ENCODE measurements at places on chromosomes 16 and 17.

DNA sequence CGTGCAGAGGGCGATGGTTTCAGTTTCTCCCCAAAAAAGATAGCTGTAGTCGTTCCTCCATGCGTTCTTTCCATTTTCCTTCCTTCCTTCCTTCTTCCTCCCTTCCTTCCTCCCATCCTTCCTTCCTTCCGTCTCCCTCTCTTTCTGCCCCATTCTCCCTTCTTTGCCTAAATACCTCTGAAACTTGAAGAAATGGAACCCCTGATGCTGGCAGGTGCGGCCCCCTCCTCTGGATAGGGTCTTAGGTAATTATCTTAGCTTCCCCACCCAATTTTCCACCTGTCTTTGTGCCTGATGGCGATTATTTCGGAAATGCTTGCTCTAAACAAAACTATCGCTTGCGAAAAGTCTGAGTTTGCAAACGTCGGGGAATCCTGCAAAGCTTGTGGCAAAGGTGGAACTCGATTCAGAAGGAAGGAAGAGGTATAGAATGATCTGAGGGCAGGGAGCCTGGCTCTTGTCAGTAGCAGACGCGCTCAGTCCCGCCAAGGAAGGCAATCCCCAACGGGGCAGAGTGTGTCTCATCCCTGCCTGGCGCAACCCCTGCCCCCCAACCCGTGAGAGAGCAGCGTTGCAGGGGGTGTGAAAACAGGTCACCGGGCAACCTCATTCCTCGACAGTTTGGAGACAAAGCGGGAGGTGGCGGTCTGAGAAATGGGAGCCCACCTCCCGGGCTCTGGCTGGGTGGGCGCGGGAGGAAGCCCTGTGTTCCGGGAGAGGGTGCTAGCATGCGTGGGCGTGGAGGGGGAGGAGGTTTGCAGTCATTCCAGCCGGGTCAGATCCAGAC lies 2.9 kb upstream of the CBX8 start:
- peaks cover 69% of the 10 kb centered on the region for H3K27me3 ChIP-seq
- DNase-seq = no peak
- H3K4me3 ChIP-seq = no peak overlapping the region
- H3K36me3 ChIP-seq = peaks cover 5% of the 10 kb centered on the region
- H3K4me1 ChIP-seq = peaks cover 5% of the 10 kb centered on the region

DNA sequence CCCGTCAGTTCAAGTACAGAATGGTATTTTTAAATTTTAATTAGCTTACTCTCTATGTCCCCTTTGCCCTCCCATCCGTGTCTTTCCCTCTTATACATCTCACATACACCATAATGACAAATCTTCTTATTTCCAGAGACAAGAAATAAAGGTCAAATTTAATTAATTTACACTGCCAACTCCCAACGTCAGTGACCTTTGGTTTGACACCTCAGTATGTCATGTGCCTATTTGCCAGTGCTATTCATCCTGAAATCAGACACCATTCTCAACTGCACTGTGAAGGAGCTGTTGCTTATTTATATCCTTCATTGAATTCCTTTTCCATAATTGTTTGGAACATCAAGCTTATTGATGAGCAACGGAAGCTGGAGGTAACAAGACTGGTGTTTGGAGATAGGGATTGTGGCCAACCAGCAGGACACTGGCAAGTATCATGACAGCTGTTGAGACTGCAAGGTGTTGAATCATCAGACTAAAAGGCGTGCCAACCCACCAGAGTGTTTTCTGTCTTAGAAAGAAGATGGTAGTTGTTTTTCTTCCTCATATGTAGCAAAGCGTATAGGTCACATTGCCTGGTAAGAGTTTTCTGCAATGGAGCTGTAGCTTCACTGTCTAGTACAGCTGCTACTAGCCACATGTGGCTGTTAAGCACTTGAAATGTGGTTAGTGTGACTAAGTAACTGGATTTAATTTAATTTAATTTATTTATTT lies 12.5 kb downstream of the CALCOCO2 start:
- no peak overlapping the region for H3K4me3 ChIP-seq
- H3K27ac ChIP-seq = no peak overlapping the region
- H3K27me3 ChIP-seq = no peaks in the 10 kb centered on the region

DNA sequence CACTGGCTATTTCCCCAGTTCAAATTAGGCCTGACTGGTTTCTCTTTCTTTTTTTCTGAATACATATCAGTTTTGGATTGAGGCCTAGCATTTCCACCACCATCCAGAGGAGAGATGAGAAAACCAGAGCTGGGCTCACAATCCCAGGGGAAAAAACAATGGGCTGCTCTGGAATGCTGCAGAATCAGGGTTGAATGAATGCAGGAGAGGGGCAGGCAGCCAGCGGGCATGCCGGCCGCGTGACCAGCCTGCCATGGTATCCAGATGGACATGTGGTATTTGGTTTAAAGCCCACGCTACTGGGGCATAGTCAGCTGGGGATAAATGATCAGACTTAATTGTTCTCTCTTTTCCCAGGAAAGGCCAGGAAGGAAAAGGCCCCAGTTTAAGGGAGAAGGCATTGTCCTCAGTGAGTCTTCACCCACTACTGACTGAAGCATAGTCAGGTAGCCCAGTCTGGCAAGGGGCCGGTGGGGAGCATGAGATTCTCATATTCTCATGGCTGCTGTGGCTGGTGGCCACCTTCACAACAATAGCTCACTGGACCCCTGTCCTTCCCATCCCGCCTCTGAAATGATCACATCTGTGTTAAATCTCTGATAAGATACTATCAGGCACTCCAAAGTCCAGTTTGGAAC lies 38.7 kb upstream of the RHOT1 start:
- peak; percentile 68 for DNase-seq
- H3K27me3 ChIP-seq = no peaks in the 10 kb centered on the region
- H3K4me3 ChIP-seq = no peak overlapping the region
- no peaks in the 10 kb centered on the region for H3K36me3 ChIP-seq
- H3K4me1 ChIP-seq = no peaks in the 10 kb centered on the region

- peaks cover 2% of the 10 kb centered on the region for H3K36me3 ChIP-seq
- H3K4me3 ChIP-seq = no peak overlapping the region
- H3K27ac ChIP-seq = no peak overlapping the region
- no peak for DNase-seq
- H3K27me3 ChIP-seq = peaks cover 3% of the 10 kb centered on the region
Observed at GRCh38 chr16:84048871-84049270, 6.3 kb upstream of the SLC38A8 start.

DNA sequence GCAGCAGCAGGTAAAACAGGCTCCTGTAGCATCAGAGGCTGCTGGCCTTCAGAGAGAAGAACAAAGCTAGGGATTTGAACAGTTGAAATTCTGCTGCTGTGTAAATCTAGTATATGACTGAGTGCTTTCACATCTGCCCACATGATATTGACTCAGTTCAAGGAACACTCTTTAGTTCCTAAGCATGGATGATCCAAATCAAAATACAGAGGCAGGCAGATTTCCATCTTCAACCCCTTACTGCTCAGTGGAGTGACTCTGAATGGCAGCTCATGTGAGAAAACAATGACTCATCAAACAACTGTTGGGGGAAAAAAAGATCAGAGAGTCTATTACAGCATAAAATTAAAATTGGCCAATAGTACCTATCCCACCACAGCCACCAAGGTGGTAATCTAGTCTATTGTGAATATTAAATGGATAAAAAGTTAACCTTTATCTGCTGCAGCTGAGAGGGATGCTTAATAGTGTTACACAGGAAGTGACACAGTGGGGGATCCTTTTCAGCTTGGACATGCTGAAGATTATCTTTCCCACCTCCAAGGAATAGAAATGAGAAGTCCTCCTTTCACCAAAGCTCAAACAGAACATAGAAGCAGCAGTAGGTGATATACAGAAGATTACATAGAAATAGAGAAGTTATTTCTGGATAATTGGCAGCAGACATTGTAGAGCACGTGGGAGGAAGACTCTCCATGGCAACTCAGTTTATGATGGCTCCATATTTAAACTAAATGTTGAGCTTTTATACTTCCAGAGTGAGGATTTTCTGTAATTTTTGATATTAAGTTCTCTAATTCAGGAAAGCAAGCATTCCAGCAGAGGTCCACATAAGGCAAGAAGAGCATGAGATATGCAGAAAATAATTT lies 239.7 kb upstream of the ERCC4 start:
- no peaks in the 10 kb centered on the region for H3K36me3 ChIP-seq
- no peaks in the 10 kb centered on the region for H3K27me3 ChIP-seq
- no peak overlapping the region for H3K27ac ChIP-seq
- no peak overlapping the region for H3K4me3 ChIP-seq

DNA sequence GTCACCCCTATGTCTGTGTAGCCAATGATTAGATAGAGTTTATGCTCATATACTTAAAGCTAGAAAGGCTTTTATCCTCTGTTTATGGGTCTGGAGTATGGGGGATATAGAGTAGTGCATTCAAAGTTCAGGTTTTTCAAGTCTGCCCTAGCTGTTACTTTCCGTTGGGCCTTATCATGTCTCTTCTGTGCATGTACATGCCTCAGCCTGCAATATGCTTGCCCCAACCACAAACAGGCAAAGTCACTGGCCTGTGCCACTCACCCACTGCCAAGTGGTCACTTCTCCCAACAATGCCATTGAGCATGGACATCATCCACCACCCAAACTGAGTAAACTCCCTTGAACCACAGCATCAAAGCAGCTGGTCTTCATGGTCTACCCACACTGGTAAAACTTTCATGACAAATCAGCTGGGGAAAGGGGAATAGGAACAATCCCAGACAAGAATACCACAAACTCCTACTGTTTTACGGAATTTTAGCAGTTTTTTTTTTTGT lies 70.3 kb upstream of the C17orf78 start:
- no peak for DNase-seq
- H3K4me1 ChIP-seq = no peaks in the 10 kb centered on the region
- no peak overlapping the region for H3K27ac ChIP-seq
